ENCODE measurements at places on chromosomes 3 and 15. TPM values are rescaled to one million over a fixed set of nuclear protein-coding genes. Genes with fewer than 3 reads are reported as not detected.

DNA sequence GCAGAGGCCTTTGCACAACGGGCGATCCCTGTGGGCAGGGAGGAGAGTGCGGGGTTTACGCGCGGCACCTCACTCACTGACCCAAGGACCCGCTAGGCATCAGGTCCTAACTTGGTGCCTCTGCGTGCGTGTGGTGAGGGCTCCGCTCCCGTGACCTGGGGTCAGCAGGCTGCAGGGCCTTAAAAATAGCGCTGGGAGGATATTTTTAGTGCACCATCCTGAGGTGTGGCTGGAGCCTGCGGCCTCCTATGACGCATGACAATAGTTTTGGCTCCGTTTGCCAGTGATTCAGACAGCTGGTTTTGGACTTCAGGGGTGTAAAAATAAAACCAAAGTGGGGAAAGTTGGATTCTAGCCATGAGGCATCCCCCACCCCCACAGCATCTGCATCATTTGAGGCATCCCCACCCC lies 139.0 kb downstream of the FAM43A start:
- DNase-seq: no peak

- peak; percentile 33 for DNase-seq
Observed at GRCh38 chr3:69865925-69866679, 126.8 kb downstream of the MITF start.

DNA sequence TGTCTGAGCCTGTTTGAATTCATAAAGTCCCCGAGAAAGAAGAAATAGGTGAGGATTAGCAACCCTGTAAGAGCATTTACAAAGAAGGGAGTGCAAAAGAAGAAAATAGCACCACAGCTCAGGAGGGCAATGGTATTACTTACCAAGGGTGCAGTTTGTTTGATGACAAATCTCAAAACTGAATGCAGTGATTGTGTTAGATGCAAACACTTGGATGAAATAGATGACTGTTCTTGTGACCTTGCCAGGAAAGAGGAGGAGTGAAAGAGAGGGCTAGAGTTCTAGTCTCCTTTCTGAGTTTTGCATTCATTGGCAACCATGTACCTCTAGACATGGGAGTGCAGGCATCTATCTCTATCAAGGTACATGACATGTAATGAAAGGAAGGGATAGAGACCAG lies 1030.8 kb upstream of the CFAP20DC start:
- no peak for DNase-seq

DNA sequence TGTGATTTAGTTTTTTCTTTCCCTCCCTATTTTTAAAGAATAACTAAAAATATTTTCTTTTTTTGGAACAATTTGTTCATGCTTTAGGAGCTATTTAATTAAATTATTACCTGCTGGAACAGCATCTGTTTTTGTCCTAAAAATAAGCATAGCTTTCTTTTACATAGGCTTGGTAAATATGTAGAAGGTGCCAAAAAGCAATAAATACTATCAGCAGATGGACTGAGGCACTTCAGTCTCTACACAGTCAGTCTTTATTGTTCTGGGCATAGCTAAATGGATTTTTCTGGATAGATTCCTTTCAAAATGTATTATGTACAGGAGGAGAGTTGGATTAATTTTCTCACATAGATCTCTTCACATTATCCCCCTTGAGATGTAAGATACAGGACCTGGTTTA lies 223.5 kb downstream of the NAALADL2 start:
- DNase-seq: no peak

LAMB2 gene
- total RNA-seq: 121 TPM

GRCh38 chr3:108830991-108831614 lies 8.5 kb downstream of the TRAT1 start:
- no peak for DNase-seq

DNA sequence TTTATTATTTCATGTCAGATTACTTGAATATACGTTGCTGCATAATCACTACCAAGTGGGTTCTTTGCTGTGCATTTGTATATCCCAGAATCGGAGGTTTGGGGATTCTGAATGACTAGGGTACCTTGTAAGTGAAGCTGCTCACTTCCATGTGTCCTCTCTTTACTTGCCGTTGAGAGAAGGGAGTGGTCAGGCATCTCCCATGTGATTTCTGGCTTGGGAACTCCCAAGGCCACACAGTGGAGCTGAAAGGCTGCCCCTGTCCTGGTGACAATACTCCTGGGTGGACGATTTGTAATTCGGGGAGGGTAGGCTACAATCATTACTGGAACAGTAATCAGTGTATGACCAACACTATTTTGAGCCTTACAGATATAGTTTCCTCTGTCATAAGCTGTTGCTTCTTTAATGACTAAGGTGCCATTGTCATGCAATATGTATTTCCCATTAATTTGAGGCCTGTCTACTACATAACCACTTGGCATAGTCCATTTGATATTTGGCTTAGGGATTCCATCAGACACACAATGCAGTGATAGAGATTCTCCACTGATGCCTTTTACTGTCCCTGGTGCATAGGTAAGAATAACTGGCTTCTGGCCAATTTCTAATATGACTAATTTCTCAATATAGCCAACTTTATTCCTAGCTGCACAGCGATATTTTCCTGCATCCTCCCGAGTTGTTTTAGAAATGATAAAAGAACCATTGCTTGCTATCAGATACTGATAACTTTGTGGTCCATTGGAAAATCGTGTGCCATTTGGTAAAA lies 24.0 kb downstream of the IGSF10 start:
- DNase-seq: no peak

GOLGA6L4 gene
- total RNA-seq: 2.8 TPM

DNA sequence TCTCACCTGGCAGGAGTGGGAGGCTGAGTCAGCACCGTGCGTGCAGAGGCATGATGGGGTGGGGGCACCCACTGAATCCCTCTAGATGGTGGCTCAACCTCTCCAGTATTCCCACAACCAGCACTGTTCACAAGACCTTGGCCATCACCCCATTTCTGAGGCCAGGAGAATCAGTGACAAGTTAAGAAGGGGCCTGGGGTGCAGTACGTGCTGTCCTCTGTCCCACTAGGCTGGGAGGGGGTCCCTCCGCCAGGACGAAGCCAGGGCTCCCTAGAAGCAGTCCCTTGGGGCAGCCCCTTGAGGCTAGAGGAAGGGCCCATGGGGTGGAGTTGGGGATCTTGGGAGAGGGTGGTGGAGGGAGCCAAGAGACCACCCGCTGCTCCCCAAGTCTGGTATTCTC lies 4.8 kb downstream of the MYL3 start:
- no peak for DNase-seq

- no peak for DNase-seq
Observed at GRCh38 chr3:119292666-119293065, 1.5 kb upstream of the ARHGAP31 start.
